ENCODE measurements at places on chromosomes 6 and 20.
A peak's percentile ranks its signal among the peaks of the same experiment; 100 is the strongest.

- DNase-seq, result peak; percentile 90
Measured at GRCh38 chr20:39048000-39048696, 86.0 kb downstream of the DHX35 start.

DNA sequence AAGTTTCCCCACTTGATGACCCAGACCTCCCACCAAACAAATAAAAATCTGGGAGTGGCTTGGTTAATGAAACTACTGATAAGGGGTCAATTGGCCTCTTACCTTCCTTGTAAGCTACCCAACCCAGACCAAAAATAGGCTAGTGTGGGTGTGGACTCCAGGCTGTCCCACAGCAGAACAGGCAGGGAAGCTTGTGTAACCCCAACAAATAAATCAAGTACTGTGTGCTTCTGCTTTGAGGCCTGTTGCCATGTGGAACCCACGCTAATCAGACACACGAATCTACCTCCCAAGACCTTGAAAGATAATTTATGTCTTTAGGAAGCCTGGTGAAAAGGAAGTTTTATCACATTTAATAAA is 33.7 kb upstream of the PAQR8 start:
- DNase-seq, result no peak

- DNase-seq, result no peak
Measured at GRCh38 chr20:48065833-48066232, 280.6 kb upstream of the SULF2 start.

DNA sequence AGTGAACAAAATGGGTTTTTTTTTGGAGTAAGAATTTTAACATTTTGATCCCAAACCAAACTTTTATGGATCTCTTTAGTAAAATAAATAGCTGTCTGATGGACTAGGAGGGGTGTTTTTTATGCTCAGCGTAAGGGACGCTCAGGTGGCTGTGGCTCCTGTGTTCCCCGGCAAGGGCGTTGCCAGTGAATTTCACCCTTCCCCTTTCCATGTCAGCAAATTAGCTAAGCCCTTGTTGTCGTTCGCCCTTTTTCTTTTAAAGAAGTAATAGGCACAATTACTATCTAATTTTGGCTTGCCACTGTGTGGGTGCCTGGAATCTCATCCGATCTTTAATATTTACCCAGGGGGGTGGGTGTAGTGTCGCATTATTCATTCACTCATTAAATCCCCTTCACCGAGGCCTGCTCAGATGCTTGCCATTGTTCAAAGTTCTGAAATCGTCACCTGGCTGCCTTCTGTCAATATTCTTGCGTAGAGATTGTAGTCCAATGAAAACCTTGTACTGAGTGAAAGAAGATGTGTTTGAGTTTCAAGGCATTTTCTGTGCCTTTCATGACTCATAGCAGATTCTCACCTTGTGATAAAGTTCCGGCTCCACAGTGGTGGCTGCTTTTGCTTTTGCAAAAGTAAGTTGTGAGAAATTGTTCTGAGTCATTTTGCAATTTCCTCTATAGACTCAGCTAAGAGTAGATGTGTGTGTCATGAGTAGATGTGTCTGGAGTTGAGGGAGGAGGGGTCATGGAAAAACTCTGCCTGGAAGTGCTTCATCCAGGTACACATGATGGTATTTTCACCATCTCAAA is 40.0 kb upstream of the CLDN20 start:
- no peak for DNase-seq

DNA sequence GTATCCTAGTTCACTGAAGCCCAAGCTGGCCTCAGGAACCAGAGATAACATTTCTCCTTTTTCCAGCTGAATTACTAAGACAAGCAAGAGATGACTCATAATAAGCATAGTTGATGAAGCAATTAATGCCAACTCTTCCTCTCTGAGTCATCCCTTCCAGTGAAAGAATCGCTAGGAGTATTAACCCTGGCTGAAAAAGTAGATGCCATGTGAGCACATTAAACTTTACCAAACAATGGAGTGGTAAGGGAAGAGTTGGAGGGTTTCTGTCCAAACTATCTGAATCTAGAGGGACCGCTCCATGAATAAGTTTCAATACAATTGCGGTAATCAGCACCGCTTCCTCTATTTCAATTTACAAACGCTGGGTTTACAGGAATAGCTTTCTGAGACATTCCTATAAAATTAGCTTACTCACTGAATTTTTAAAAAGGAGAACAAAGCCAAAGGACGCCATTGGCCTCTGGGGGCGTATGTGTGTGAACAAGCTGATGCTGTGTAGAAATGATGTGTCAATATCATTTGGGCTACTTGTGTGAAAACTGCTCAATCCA is 48.3 kb downstream of the ATXN1 start:
- no peak for DNase-seq

Measured in cardiac septum (tissue), 1 donor.